Lower leg skin (tissue), 4 donors: ENCODE measurements at places on chromosomes 13 and 19. TPM values are rescaled to one million over a fixed set of nuclear protein-coding genes. Genes with fewer than 3 reads are reported as not detected.

DNA sequence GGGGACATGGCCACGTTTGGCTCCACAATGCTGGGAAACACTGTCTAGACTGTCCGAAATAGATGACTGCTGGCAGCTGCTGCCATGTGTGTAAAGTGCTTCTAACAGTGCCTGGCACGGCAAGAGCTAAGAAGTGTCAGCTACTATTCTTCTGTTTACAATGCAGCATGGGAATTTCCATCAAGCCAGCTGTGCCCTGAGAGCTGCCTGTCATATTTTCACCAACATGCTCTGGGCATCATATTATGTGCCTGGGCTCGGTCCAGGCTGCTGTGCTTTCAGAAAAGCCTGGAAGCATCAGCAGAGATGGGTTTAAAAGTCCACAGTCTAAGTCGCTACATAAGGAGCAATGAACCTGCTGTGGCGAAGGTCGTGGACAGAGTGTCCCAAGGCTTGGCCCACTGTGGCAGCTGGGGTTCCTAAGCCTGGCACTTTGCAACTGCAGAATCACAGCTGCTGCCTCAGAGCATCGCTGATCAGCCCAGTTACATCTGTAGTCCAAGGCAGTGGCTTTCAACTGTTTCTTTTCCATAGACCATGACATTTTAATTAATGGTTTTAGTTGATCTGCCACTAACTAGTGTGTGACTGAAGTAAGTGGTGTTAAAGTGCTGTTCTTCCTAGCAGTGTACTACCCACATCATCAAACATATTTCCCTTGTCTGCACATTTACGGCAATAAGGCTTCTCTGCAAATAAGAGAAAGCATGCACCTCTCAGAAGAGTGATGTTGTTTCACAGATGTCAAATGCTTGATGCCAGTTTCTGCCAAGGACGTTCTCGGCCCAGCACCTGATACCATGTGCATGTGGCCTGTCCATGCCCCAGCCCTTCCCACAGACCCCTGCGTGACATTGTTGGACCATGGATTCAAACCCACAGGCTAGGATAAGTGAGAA, 95.7 kb upstream of the C1QTNF9B start:
- DNase-seq = no peak

GRCh38 chr19:39416152-39417120, 4.0 kb downstream of the PLEKHG2 start:
- DNase-seq = no peak

DNA sequence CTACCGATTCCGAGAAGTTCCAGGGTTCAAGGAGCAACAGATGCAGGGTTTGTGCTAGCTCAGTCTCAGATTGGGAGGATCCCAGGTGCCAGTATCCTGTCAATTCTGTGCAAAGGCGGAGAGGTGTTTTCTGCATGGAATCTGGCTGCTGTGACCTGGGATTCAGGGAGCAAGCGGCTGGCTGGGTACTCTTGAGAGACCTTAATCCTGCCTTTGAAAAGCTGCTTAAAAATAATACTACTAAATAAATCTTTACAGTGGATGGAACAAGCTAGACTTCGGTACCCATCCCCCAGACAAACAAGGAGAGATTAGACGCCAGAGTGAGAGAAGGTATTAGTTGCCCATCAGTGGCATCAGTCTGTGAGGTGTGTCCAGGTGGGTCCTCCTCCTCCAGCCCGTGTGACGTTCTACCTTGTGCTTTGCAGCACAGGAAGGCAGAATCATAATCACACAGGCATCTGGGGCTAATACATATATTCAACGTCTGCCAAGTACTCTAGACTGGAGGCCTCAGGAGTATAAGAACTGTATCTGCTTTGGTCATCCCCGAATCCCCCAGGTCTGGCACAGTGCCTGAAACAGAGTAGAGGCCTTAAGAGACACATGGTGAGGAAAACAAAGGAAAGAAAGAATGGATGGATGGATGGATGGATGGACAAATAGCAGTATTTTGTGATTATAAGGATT, 230.6 kb downstream of the ZNF536 start:
- DNase-seq = no peak

- DNase-seq = no peak
Measured at GRCh38 chr19:32631381-32631780, 43.6 kb downstream of the ANKRD27 start.

- no peak for DNase-seq
Measured at GRCh38 chr13:64428196-64428595, 2801.9 kb downstream of the PCDH9 start.

DNA sequence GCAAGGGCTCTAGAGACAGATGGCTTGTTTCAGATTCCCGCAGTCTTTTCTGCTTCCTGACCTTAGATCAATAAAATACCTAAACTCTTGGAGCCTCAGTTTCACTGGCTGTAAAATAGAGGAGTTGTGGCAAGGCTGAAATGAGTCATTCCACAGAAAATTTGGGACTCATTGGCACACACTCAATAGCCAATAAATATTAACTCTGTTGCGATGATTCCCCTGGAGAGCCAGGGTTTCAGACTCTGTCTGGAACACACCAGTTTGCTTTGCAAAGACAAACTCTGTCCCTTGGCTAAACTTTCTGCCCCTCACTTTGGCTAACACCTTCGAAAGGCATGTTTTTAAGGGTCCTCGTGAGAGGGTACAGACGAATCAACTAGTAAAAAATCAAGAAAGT, 18.1 kb upstream of the UBE2L5 start:
- DNase-seq = no peak

DNA sequence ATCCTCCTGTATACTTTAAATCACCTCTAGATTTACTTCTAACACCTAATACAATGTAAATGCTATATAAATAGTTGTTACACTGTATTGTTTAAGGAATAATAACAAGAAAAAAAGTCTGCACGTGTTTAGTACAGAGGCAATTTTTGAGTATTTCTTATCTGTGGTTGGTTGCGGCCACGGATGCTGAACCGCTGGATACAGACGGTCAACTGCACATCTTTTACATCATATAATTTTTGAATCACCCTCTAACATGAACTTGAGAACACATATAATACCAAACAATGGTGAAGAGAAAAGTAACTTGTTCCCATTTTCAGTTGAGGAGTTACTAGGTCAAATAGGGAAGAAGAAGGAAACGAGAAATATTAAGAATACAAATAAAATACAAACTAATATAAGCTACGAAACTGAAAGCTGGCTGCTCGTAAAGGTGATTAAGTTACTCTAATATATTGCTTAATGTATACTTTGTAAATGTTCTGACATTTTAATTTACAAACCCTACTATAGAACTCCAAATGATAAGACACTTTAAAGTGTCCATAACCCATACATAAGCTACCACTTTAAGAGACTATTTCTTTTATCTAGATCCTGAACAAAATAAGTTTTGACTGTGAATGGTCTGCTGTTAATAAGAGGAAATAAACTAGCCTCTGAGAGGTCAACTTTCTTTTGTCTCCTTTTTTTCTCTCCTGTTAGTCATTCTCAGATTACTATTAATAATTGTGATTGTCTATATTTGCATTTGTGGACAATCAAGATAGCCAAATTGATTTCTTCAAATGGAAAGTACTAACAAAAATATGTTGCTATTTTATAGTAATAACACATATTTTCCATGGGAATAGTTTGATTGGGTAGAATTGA, 457.4 kb downstream of the DIAPH3 start:
- DNase-seq = no peak

DNA sequence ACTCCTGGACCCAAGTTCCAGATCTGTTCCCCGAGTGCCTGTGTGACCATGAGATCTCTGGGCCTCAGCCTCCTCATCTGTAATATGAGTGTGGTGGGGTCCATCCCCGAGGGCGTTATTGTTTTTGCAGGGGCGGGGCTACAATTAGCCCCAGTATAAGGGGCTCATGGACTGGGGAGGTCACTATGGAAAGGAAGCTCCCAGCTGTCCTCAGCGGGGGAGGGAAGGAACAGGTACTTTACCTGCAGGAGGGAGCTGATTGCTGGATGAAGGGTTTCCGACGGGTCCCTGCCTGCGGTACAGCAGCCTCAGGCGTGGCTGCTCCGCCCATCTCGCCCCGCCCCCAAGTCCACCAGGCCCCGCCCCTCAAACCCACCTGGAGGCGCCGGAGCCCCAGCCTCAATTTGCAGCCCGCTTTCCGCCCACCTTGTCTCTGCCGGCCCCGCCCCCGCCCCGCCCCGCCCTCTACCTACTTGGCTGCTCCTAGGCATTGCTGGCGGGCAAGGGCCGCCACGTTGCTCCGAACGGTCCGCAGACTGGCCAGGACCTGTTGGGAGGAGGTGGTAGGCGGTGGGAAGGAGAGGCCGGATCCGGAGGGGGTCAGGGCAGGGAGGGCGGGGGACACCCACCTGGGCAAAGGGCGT, 5.5 kb downstream of the PDE4C start:
- DNase-seq = no peak

GRCh38 chr13:36921631-36922301, 1.7 kb upstream of the SMAD9 start:
- DNase-seq = no peak

GRCh38 chr13:24223341-24224231, 63.1 kb downstream of the SPATA13 start:
- DNase-seq = no peak

GRCh38 chr19:7982651-7983099, 22.8 kb downstream of the ELAVL1 start:
- no peak for DNase-seq

DNA sequence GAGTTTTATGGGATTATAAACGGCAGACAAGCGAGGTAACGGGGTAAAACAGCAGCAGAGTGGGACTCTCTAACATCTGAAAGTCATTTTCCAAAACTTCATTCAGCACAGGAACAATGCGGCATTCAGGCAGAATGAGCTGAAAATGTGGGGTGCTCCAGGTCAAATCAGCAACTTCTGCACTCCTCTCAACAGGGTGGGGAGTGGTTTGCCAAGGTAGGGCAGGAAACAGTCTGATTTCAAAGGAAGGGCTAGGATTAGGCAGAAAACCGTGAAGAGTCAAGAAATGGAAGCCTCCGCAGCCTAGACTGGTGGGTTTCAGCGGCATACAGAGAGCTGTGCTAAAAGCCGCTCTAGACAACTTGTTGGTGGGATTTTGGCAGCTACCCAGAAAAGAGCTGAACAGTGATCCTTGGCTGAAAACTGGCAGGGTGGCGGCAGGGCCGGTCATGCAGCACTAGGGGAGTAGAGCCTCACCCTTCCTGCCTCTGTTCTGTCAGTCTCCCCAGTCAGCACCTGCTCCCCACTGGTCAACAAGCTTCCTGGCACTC, 154.2 kb upstream of the KLF12 start:
- no peak for DNase-seq

GRCh38 chr13:113903912-113904311, 40.0 kb upstream of the GAS6 start:
- no peak for DNase-seq

GRCh38 chr13:40352380-40352778, 314.1 kb downstream of the FOXO1 start:
- DNase-seq = peak; percentile 68

DNA sequence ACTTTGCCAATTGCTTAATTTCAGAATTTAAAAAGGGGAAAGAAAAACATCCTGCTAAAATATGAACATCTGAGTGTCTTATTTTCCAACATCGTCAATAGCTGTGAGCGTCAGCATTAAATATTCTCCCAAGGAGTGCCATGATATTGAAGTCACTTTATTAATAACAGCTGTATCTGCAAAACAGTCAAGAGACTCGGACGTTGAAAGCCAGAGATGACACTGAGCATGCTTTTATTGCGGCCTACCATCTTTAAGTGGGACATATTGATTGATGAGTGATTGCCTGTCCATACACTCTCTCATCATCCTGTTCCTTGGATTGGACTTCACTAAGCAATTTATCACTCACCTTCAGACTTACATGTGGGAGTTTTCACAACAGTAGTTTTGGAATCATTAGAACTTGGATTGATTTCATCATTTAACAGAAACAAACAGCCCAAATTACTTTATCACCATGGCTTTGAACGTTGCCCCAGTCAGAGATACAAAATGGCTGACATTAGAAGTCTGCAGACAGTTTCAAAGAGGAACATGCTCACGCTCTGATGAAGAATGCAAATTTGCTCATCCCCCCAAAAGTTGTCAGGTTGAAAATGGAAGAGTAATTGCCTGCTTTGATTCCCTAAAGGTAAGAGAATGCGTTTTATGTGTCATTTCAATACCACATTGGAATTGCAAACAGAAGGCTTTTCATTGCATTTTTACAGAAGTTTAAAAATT, 53.8 kb downstream of the MBNL2 start:
- DNase-seq = no peak

- no peak for DNase-seq
Measured at GRCh38 chr13:41213919-41214318, 19.6 kb upstream of the KBTBD7 start.

- no peak for DNase-seq
Measured at GRCh38 chr19:430701-431100, 21.8 kb upstream of the C2CD4C start.

DNA sequence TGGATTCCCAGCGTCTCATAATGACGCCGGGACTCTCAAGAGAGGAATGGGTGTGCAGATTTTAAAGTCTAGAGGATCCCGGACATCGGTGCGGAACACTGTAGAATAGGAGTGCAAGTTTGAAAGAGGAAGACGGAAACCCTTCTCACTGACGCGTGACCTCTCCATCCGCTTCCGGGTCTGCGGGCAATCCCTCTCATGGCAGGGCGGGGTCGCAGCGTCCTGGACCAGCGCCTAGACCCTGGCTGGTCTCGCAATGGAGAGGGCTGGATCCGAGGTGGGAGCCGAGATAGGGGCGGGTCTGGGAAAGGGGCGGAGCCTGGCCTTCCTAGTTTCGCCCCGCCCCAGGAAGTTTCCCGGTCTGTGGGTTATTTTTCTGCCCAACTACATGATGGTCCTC, 4.6 kb upstream of the ZNF845 start:
- peak; percentile 82 for DNase-seq

DNA sequence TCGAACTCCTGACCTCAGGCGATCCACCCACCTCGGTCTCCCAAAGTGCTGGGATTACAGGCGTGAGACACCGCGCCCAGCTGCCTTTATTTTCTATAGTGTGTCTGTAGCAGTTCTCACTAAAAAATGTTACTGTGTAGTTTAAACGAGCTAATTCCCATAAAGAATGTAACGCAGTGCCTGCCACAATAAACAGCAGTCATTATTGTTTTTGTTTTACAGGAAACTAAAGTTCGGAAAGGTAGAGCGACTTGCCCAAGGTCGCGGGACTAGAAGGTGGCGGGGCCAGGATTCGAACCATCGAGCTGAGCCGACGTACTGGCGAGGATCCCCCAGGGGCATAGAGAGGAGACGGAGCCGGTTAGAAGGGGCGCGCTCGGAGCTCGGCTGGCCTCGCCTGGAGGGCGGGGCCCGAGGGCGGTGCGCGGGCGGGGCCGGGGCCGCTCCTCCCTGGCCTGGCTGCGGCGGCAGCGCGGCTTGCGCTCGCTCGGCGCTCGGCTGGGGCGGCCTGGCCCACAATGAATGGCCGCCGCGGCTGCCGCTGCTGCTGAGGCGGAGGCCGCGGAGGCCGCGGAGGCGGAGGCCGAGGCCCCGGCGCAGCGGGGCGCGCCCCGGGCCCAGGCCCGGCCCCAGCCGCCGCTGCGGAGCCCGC, at the start of gene NACC1:
Gene NACC1, plus strand, starts transcription at position 493 of the 652 bp plus-strand sequence. CDS start 16,944 bp downstream, outside the sequence.
- DNase-seq = peak; percentile 96

Gene KLK12
- 2.1 TPM for total RNA-seq

Gene SMAD9
- 4.4 TPM for total RNA-seq

Gene COX7A1
- 6.5 TPM for total RNA-seq

Gene LRRC4B
- total RNA-seq = 1.8 TPM
